ENCODE measurements at places on chromosomes 11 and 22. TPM values are rescaled to one million over a fixed set of nuclear protein-coding genes. Genes with fewer than 3 reads are reported as not detected.

RTL10 gene
- 4.2 TPM for total RNA-seq

- H3K27ac ChIP-seq: peak overlapping the region; percentile 55
- no peak for DNase-seq
- H3K4me3 ChIP-seq: no peak overlapping the region
These were observed 94.9 kb downstream of the ETS1 start for GRCh38 chr11:128492461-128492860.

DNA sequence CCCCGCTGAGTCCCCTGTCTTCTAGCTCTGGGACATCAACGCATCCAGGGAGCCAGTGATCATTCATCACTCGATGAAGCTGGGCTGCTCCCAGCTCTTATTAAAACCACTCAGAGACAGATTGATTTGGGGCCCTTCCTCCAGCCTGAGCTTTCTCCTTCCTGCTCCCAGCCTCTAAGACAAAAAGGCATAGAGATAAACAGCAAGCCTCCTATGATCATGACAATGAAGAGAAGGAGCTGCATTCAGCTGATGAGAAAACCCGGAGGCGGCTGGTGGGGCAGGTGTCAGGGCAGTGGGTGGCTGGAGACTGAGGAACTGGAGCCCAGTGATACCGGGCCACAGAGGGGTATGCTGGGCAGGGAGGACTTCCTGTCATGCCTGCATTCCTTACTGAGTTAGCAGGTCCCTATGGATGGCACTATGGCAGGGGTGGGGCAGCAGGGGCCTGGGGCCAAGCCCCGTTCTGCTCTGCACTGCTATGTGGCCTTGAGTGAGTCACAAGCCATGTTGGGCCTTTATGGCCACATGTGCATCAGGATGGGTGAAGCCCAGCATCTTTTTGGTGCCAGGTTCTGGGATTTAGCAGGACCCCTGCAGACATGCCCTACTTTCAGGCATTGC is 20.2 kb downstream of the PVALB start:
- H3K27ac ChIP-seq: no peak overlapping the region
- no peak overlapping the region for H3K4me3 ChIP-seq
- H3K4me1 ChIP-seq: no peaks in the 10 kb centered on the region

APOC3 gene
- not detected for total RNA-seq

- H3K4me3 ChIP-seq: no peak overlapping the region
- DNase-seq: no peak
- no peaks in the 10 kb centered on the region for H3K27me3 ChIP-seq
These were observed 59.6 kb upstream of the ADORA2A start for GRCh38 chr22:24367841-24368240.

DNA sequence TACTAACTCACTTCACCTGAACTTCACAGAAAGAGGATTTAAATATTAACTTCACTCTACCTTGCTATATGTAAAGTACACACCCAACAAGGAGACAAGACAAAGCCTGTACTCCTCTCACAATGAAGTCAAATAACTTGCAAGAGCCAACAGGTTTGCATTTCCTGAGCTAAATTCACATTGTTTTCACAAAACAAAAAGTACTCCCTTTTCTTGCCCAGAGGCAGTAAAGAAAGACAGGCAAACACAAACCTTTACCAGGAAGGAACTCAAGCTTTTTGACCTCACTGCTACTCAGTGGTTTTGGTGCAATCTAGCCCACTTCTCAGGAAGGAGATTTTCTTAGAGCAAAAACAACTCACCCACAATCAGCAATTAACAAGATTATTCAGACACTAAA is 15.7 kb downstream of the USP28 start:
- no peak for DNase-seq
- H3K27ac ChIP-seq: no peak overlapping the region
- peaks cover 40% of the 10 kb centered on the region for H3K4me1 ChIP-seq
- no peaks in the 10 kb centered on the region for H3K27me3 ChIP-seq

- H3K4me1 ChIP-seq: peaks cover 19% of the 10 kb centered on the region
- DNase-seq: no peak
- H3K4me3 ChIP-seq: no peak overlapping the region
These were observed 114.2 kb upstream of the CADM1 start for GRCh38 chr11:115618428-115618827.

GRCh38 chr11:78370406-78371172 is 47.0 kb downstream of the GAB2 start:
- H3K4me1 ChIP-seq: peaks cover 27% of the 10 kb centered on the region
- peak overlapping the region; percentile 31 for H3K27ac ChIP-seq
- H3K27me3 ChIP-seq: no peaks in the 10 kb centered on the region
- no peak for DNase-seq
- no peaks in the 10 kb centered on the region for H3K36me3 ChIP-seq

GTF2H1 gene
- total RNA-seq: 34.6 TPM

CRACR2B gene
- total RNA-seq: 3.3 TPM

TMEM86A gene
- 2.4 TPM for total RNA-seq

DNA sequence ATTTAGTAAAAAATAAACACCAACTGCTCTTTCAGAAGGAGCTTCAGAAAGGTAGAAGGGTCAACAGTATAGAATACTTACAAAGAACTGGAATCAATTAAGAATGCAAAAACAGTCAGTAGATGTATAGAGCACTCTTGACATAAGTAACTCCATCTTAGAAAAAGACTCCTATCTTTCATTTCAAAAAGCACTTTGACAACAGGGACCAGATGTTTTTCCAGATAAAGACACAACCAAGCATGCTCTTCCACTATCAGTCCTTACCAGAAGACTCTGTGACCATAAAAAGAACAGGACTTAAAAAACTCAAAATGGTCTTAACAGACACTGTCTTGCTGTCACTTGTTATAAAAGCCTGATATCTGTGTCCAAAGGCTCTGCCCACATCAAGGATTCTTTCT is 5.2 kb downstream of the SLC25A17 start:
- H3K4me1 ChIP-seq: peaks cover 18% of the 10 kb centered on the region
- no peaks in the 10 kb centered on the region for H3K36me3 ChIP-seq
- H3K27ac ChIP-seq: no peak overlapping the region
- DNase-seq: no peak

DNA sequence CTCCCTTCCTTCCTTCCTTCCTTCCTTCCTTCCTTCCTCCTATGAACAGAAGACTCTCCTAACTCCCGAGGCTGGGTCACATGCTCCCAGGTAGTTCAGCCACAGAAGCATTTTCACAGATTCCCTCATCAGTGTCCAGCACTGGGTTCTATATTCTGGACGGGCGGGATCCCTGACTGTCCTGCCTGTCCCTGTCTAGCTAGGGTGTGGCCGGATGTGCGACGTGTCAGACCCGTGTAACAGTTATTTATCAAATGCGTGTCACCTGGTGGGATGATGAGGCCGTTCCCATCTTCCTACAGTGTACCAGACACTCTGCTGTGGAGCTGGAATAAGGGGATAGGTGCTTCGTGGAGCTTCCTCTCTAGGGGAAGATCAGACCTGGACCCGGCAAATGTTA is 901.0 kb downstream of the BRD1 start:
- H3K36me3 ChIP-seq: no peaks in the 10 kb centered on the region
- DNase-seq: no peak
- H3K4me3 ChIP-seq: no peak overlapping the region
- H3K27me3 ChIP-seq: no peaks in the 10 kb centered on the region
- no peaks in the 10 kb centered on the region for H3K4me1 ChIP-seq

- H3K4me1 ChIP-seq: peaks cover 20% of the 10 kb centered on the region
- no peak overlapping the region for H3K4me3 ChIP-seq
- no peak for DNase-seq
- no peaks in the 10 kb centered on the region for H3K27me3 ChIP-seq
- H3K27ac ChIP-seq: no peak overlapping the region
These were observed 7.5 kb downstream of the RASD2 start for GRCh38 chr22:35547987-35548721.

- H3K27ac ChIP-seq: no peak overlapping the region
- no peaks in the 10 kb centered on the region for H3K27me3 ChIP-seq
- no peaks in the 10 kb centered on the region for H3K36me3 ChIP-seq
- peaks cover 14% of the 10 kb centered on the region for H3K4me1 ChIP-seq
- no peak overlapping the region for H3K4me3 ChIP-seq
- no peak for DNase-seq
These were observed 42.1 kb downstream of the PTPRJ start for GRCh38 chr11:48022445-48022844.

RAB30 gene
- total RNA-seq: 31.0 TPM

DNA sequence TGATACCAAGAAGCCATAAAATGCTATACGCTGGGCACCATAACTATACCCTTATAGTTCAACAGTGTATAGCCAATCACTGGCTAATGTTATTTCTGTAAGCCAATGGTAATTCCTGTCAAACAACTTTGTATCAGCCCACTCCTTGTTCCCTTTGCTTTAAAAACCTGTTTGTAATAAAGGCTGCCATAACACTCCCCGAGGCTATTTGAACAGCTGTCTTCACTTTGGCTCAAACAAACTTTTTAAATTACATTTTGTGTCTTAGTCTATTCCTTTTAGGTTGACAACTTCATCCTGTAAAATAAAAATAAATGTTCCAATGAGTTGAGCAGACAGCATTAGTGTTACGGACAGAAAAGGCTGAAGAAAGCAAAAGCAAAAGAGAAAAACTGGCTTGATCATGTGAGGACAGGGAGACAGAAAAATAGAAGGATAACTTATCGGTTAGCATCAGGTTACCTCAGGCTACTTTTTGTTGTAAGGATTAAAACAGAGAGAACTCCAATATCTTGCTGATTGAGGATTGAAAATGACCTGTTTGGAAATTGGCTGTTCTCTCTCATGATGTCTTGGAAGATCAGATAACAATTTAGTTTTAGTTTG is 95.0 kb downstream of the AASDHPPT start:
- no peaks in the 10 kb centered on the region for H3K36me3 ChIP-seq
- no peak overlapping the region for H3K27ac ChIP-seq
- no peak overlapping the region for H3K4me3 ChIP-seq
- H3K4me1 ChIP-seq: no peaks in the 10 kb centered on the region

FJX1 gene
- 1.6 TPM for total RNA-seq

GRCh38 chr11:12127206-12127898 is 17.0 kb downstream of the MICAL2 start:
- H3K27ac ChIP-seq: no peak overlapping the region
- H3K27me3 ChIP-seq: no peaks in the 10 kb centered on the region
- no peak overlapping the region for H3K4me3 ChIP-seq
- no peak for DNase-seq
- no peaks in the 10 kb centered on the region for H3K36me3 ChIP-seq

DNA sequence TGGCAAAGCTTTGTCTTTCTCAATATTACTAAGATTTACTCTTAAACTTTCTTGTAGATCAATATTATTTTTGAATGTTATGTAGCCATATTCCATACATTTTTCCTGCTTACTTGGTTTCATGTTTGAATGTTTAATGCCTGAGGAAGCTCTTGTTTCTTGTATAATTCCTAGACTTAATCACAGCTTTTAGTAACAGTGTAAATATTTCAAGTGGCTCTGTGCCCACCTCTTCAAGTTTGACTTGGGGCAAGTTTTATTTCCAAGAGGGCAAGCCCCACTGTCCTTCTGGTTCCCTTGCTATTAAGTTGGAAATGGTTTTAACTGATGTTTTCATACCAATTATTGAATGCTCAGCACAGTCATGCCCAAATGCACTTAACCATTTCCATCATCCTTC is 1004.1 kb downstream of the OPCML start:
- no peak overlapping the region for H3K4me3 ChIP-seq
- no peak for DNase-seq
- no peaks in the 10 kb centered on the region for H3K27me3 ChIP-seq
- H3K36me3 ChIP-seq: no peaks in the 10 kb centered on the region
- no peaks in the 10 kb centered on the region for H3K4me1 ChIP-seq
- H3K27ac ChIP-seq: no peak overlapping the region

IL17REL gene
- not detected for total RNA-seq

- no peaks in the 10 kb centered on the region for H3K4me1 ChIP-seq
- no peak for DNase-seq
- H3K36me3 ChIP-seq: no peaks in the 10 kb centered on the region
- H3K27me3 ChIP-seq: no peaks in the 10 kb centered on the region
These were observed 105.0 kb downstream of the TRPC6 start for GRCh38 chr11:101478587-101479369.

RBMXL2 gene
- total RNA-seq: not detected

DNA sequence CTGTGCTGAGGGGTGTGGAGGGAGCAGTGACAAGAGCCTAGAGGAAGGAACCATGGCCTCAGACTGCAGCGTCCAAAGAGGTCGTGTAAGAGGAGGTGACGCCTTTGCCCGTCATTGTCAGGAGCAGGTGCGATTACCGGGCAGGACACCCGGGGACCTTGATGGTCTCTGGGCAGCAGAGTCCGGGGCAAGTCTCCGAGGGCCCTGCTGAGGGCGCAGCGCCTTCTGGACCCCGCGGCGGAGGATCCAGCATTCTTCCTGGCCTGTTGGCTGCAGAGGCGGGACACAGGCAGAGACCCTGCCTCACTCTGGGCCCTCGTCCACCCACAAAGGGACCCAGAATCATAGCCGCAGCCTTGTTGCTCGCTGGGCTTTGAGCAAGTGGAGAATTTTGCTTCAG is 1168.8 kb downstream of the BRD1 start:
- no peaks in the 10 kb centered on the region for H3K36me3 ChIP-seq
- DNase-seq: no peak
- no peak overlapping the region for H3K27ac ChIP-seq
- no peak overlapping the region for H3K4me3 ChIP-seq
- H3K27me3 ChIP-seq: no peaks in the 10 kb centered on the region

SLC17A6 gene
- total RNA-seq: not detected

DNA sequence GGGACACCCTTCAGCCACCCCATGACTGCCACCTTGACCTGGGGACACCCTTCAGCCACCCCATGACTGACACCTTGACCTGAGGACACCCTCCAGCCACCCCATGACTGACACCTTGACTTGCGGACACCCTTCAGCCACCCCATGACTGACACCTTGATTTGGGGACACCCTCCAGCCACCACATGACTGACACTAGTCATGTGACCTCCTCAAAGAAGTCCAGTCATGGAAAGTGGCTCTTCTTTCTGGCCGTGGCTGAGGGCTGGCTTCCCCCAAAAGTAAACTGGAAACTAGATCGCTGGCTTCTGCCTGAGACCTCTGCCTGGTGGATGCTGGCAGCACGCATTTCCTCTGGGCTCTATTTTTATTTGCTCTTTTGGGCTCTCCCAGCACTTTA is 28.4 kb downstream of the ARFGAP2 start:
- no peak for DNase-seq
- peaks cover 17% of the 10 kb centered on the region for H3K4me1 ChIP-seq
- H3K27me3 ChIP-seq: no peaks in the 10 kb centered on the region
- H3K4me3 ChIP-seq: no peak overlapping the region
- no peaks in the 10 kb centered on the region for H3K36me3 ChIP-seq

ACCS gene
- 4.0 TPM for total RNA-seq

- peaks cover 16% of the 10 kb centered on the region for H3K4me1 ChIP-seq
- peak overlapping the region; percentile 64 for H3K27ac ChIP-seq
- no peak overlapping the region for H3K4me3 ChIP-seq
- no peak for DNase-seq
These were observed 95.9 kb upstream of the FGF3 start for GRCh38 chr11:69915151-69915500.

GRCh38 chr11:117535201-117535849 is 207.7 kb downstream of the CEP164 start:
- no peak overlapping the region for H3K27ac ChIP-seq
- H3K4me3 ChIP-seq: no peak overlapping the region
- no peaks in the 10 kb centered on the region for H3K4me1 ChIP-seq
- H3K36me3 ChIP-seq: no peaks in the 10 kb centered on the region
- peak; percentile 49 for DNase-seq

DNA sequence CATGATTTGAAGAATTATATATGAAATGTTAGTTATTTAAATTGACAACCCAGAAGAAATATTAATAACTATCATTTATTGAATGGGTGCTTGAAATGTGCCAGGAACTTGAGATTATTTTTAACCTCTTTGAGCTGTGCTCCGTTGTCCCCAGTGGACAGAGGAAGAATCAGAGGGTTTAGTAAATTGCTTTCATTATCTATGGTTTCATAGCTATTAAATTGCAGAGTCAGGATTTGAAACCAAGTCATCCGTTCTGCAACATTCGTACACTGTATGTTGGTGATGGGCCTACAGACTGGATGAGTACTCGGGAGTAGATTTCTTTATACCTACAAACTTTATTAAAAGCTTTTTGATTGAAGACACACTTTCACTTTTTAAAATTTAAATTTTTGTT is 4.9 kb downstream of the HSD17B12 start:
- no peak overlapping the region for H3K27ac ChIP-seq
- no peak for DNase-seq
- H3K4me1 ChIP-seq: peaks cover 64% of the 10 kb centered on the region
- H3K27me3 ChIP-seq: no peaks in the 10 kb centered on the region
